ENCODE measurements at places on chromosomes 5 and 9.

DNA sequence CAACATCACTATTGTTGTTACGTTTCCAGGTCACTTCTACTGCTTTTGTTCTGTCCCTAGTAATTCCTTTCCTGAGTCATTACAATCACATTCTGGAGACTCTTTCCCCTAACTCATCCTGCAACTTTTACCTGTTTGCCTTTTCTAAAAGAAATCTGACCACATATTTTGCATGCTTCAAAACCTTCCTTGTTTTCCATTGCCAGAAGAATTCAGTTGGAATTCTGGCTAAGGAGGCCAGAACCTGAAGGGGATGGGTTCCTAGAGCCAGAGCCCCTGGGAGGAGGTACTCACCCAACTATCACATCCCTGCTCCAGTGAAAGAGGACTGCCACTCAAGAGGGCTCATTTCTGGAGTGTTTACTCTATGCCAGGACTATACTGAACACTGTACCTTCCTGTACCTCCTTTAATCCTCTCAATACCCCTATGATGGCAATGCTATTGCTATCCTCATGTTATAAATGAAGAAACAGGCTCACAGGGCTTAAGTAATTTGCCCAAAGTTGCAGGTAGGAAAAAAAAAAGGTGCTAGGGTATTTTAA, 42.8 kb upstream of the MAST4 start:
- DNase-seq, result no peak

- no peak for DNase-seq
These were observed 243.1 kb upstream of the PANK3 start for GRCh38 chr5:168822248-168822744.

DNA sequence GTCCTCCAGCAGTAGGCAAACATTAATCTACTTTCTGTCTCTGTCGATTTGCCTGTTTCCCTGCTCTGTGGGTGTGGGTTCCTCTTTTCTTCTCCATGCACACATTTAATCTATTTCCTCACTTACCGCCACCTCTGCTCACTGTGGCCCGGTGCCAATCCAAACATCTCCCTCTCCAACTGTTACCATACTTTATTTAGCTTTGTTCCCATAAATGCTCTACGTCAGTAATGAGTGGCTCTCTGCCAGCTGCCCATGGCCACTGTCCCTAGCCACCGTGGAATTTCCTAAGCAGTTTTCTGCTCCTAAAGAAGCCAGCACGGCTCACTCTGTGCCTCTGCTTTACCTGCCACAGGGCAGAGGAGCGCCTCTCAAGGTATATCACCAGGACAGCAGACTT, 19.5 kb upstream of the GOLPH3 start:
- DNase-seq, result no peak

DNA sequence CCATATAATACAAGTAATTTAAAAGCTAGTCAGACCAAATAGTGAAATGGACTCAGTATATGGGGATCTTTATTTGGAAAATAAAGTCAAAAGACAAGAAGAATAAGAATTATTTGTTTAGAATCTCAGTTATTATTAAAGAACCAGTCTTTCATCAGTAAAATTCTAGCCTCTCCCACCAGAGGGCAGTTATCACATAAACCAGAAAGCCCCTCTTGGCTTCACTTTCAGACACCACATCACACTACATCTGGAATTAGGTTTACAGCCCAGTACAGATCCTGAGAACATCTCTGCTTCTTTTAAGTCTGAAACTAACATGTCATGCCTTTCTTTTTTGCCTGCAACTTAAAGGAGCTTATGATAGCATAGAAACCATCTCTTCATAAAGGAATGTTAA, 12.2 kb upstream of the HSPB3 start:
- no peak for DNase-seq

- no peak for DNase-seq
These were observed 92.7 kb downstream of the DAB2IP start for GRCh38 chr9:121744002-121744686.

GRCh38 chr5:109695005-109695926, 5.5 kb downstream of the MAN2A1 start:
- no peak for DNase-seq

DNA sequence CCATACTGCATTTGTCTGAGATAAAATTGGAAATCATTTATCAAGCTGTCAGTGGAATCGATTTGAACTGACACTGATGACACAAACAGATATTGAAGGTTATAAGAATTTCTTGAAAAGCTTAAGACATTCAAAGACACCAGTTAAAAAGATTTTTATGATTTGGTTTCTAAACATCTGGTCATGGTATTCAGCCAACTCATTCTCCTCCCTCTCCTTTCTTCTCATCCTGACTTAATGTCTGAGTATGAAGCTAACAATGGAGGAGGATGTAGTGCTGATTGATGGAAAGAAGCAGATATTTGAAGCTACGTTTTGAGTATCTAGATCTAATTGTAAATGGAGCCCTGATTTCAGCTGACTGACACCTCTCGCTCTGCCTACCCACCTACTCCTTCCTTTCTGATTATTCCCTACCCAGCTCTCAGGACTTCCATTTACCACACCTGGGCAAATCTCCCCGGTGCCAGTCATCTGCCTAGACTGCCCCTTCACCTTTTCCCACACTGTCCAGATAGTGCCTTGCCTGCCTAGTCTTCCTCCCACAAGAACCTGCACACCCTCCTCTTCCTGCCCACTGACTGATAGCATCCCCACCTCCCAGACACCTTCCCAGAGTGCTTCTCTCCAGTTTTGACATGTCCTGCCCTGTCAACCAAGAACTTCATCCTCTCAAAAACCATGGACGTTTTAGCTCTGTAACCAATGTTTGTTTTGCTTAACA, 20.7 kb upstream of the LIFR start:
- DNase-seq, result no peak

- peak; percentile 26 for DNase-seq
These were observed 13.0 kb downstream of the TTC1 start for GRCh38 chr5:160021831-160022446.

GRCh38 chr5:109703166-109703565, 13.4 kb downstream of the MAN2A1 start:
- DNase-seq, result no peak

- DNase-seq, result no peak
These were observed 422.3 kb downstream of the PRR16 start for GRCh38 chr5:120886351-120886860.

DNA sequence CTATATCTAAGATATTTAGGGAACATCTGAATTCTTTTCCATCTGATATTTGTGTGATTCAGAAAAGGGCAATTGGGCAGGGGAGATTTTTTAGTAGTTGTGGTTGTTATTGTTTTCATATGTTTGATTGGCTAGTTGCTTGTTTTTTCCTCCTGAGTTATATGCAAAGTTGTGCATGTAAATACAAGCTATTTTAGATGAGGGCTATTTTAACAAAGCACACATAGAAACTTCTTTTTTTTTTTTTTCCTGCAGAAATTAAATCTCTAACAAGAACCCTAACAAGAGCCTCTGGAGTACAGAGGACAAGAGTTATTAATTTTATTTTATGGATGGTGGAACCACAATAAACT, 559.1 kb downstream of the CETN3 start:
- no peak for DNase-seq

GRCh38 chr5:135053989-135054388, 20.0 kb upstream of the PITX1 start:
- DNase-seq, result no peak

- DNase-seq, result no peak
These were observed 243.7 kb upstream of the SLC24A2 start for GRCh38 chr9:20032413-20033006.

GRCh38 chr9:130500340-130501180, 55.8 kb downstream of the ASS1 start:
- DNase-seq, result no peak

GRCh38 chr5:175680463-175680862, 22.6 kb downstream of the HRH2 start:
- DNase-seq, result no peak

- peak; percentile 52 for DNase-seq
These were observed 5.8 kb upstream of the ST6GALNAC6 start for GRCh38 chr9:127905004-127905728.

DNA sequence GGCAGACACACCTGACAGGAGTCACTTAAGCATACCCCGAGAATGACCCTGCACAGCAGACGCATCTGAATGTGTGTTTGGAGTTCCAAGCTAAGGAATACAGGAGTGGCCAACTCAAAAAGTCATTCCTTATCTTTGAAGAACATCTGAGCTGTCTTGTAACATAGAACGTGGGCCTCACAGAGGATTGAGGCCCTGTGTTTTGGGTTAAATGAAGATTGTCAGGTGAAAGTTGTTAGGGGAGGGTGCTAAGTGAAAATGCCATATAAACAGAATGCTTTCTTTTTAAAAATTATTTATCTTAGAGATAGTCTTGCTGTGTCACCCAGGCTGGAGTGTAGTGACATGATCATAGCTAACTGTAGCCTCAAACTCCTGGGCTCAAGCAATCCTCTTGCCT, 100.9 kb downstream of the PIK3R1 start:
- DNase-seq, result no peak

- no peak for DNase-seq
These were observed 15.6 kb downstream of the WWC1 start for GRCh38 chr5:168307022-168307421.

- no peak for DNase-seq
These were observed 388.9 kb upstream of the TRPC7 start for GRCh38 chr5:136754216-136754615.

GRCh38 chr5:98349251-98349989, 424.0 kb upstream of the RGMB start:
- no peak for DNase-seq

GRCh38 chr5:68015381-68016302, 199.9 kb upstream of the PIK3R1 start:
- no peak for DNase-seq

- DNase-seq, result no peak
These were observed 31.0 kb downstream of the MTREX start for GRCh38 chr5:55338810-55339243.

GRCh38 chr9:137251194-137251461, at the start of gene STPG3:
STPG3 (plus strand) TSS chr9:137251286; CDS start chr9:137251287, 1 bp downstream.
- no peak for DNase-seq

DNA sequence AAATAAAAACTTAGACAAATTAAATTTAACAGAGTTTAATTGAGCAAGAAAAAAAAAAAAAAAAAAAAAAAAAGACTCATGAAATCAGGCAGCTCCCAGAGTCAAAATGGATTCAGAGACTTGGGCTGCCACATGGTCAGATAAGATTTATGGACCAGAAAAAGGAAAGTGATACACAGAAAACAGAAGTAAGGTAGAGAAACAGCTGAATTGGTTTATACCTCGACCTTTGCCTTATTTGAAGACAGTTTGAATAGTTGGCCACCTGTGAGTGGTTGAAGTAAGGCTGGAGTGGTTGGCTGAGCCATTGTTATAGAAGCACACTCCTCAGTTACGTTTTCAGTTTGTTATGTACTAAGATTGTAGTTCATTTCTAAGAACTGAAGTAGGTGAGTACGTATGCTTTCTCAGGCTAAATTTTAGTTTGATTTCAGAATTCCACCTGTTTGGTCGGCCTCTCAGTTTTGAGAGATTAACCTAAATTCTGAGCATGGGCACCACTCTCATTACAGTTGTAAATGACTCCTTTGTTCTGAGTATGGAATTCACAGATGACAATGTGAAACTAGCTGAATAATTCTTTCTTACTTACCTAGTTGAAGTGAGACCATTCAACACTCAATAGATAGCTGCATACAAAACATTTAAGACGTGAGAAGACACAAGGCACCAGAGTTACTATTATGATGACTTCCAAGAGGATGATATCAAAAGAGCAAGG, 149.0 kb downstream of the AOPEP start:
- no peak for DNase-seq

- DNase-seq, result no peak
These were observed 16.9 kb downstream of the PHF19 start for GRCh38 chr9:120860083-120860482.

- no peak for DNase-seq
These were observed 176.7 kb downstream of the NTRK2 start for GRCh38 chr9:84845956-84846900.

DNA sequence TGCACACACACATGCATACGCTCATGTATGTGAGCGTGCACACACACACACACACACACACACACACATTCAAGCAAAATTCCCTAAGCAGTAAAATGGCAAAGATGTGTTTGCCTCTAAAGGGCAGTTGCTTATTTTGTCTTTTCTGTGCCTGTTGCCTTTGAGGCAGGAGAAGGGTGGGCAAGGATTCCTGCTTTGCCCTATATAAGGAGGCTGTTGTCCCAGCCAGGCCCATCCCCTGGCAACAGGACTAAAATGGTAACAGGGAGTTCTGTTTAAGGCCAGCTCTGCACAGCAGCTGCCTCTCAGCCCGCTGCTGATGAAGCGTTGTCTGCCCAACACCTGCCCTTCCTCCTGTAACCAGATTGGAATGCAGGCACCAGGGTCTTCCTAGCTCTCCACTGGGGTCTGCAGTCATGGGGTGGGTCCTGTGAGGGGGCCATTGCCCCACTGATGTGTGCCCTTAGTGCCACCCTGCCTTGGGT, 64.4 kb downstream of the PPARGC1B start:
- DNase-seq, result no peak

DNA sequence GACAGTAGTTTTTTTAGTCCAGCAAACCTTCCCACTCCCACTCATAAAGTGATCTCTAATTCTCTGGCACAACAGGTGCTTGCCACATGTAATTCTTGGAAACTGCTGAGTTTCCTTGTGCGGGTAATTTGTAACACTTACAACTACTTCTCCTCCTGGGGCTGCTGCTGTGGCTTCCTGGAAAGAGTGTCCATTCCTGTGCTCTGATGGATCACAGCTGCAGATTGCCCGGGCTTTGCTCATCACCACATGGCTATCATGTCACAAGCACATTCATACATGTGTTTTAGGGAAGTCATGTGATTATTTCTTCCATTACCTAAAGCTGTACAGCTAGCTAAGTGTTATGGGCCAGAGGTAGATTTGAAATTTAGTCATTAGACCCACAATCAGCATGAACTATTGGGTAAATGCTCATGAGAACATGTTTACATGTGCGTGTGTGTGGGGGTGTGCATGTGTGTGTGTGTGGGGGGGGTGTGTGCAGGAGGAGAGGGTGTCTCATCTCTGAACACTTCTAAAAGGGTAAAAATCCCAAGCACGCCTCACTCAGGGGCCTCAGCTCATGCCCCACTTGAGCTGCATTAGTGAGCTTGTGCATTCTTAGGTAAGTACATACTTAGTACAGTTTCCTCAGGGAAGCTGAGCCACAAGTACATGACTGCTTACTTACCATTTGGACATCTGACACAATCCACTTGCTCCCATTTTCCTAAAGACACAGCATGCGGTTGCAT, 118.1 kb upstream of the CCDC112 start:
- DNase-seq, result no peak
